Activated B cell treated with CpG ODN at 0.5 μM for 24 hours (primary cell): ENCODE measurements at places on chromosomes 13 and 19. TPM values are rescaled to one million over a fixed set of nuclear protein-coding genes. Genes with fewer than 3 reads are reported as not detected.

DNA sequence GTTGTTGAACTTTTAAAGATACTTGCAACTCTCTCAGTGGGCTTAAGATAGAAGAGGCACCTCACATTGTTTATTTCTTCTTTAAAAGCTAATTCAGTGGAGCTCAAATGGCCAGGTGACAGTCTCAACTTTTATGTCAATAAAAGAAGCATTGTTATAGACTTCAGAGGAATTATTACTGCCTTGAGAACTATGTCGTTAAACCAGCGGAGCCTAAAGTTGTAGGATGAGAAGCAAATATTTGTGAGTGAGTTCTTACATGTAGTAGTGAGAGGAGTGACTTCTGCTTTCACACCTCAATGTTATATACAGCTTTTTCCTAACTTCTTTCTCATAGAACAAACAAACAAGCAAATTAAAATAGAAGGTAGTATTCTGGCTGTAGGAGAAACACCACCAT lies 31.2 kb upstream of the DGKH start:
- DNase-seq = no peak

GRCh38 chr13:67353941-67354340 lies 123.8 kb upstream of the PCDH9 start:
- DNase-seq = no peak

- DNase-seq = no peak
Observed at GRCh38 chr13:101755228-101755887, 302.9 kb downstream of the ITGBL1 start.

The KLK12 gene
- not detected in 2 replicates for total RNA-seq

- no peak for DNase-seq
Observed at GRCh38 chr13:23777575-23777870, 111.7 kb downstream of the MIPEP start.

The KCTD4 gene
- total RNA-seq = not detected in 2 replicates

- no peak for DNase-seq
Observed at GRCh38 chr19:23771761-23772674, 13.3 kb upstream of the ZNF681 start.

The CABP5 gene
- not detected in 2 replicates for total RNA-seq

The ZNF723 gene
- not detected in 2 replicates for total RNA-seq

DNA sequence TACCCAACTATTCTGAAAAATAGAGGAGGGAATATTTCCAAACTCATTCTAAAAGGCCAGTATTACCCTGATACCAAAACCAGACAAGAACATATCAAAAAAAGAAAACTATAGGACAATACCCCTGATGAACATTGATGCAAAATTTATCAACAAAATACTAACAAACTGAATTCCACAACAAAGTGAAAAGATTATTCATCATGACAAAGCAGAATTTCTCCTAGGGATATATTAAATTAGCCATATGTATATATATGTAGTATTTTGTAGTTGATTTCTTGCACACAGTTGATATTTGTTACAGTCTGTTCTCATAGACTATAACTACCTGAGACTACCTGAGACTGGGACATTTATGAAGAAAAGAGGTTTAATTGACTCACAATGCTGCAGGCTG lies 495.0 kb upstream of the SPRY2 start:
- no peak for DNase-seq
